ENCODE measurements at places on chromosomes 16 and 17.
A peak's percentile ranks its signal among the peaks of the same experiment; 100 is the strongest.

- DNase-seq, result no peak
These were observed 16.4 kb upstream of the SEC14L1 start for GRCh38 chr17:77124192-77124889.

DNA sequence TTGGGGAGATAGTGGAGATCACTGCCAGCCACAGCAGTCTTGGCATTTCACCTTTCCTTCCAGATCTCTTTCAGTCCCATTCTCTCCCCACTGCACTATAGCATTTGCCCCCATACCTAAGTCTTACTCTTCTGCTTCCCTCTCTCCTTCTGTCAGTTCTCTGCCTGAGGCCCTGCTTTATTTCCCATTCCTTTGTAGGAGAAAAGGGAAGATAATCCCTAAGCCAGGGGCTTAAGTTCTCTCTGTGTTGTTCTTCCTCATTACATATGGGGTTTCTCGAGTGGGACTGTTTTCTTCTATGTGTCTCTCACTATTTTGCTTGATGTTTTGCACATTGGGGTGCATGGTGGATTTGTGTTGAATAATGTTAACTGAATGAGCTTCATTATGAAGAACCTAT is 6.4 kb downstream of the KDM6B start:
- no peak for DNase-seq

- no peak for DNase-seq
These were observed 25.4 kb upstream of the WSB1 start for GRCh38 chr17:27268394-27269085.

- no peak for DNase-seq
These were observed 16.2 kb downstream of the SMTNL2 start for GRCh38 chr17:4600563-4600962.

GRCh38 chr17:59839651-59840328 is 53.0 kb downstream of the TUBD1 start:
- DNase-seq, result no peak

- no peak for DNase-seq
These were observed 398.8 kb downstream of the HS3ST3B1 start for GRCh38 chr17:14699574-14700185.

- DNase-seq, result peak; percentile 82
These were observed 14.2 kb upstream of the RHBDF2 start for GRCh38 chr17:76515274-76515949.

- no peak for DNase-seq
These were observed 69.9 kb downstream of the RPTOR start for GRCh38 chr17:80614332-80615047.

DNA sequence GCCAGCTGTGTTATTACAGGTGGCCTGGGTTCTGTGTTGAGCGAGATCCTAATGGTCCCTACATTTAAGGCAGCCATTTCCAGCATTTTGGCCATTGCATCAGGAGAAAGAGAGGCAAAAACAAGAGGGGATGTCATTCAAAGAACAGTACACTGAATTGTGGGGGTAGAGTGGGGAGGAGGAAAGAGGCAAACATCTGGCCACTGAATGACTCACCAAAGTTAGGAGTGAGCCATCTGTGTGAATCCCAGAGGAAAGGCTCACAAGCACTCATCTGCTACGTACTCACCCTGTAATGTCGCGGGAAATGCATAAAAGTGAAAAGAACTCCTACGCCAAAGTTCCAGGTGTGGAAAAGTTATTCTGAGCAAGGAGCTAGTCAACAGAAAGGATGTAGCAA is 16.7 kb downstream of the KRABD2 start:
- no peak for DNase-seq

GRCh38 chr16:53792161-53792951 is 88.4 kb downstream of the FTO start:
- no peak for DNase-seq

- no peak for DNase-seq
These were observed 1.0 kb downstream of the ORAI3 start for GRCh38 chr16:30949650-30950515.

DNA sequence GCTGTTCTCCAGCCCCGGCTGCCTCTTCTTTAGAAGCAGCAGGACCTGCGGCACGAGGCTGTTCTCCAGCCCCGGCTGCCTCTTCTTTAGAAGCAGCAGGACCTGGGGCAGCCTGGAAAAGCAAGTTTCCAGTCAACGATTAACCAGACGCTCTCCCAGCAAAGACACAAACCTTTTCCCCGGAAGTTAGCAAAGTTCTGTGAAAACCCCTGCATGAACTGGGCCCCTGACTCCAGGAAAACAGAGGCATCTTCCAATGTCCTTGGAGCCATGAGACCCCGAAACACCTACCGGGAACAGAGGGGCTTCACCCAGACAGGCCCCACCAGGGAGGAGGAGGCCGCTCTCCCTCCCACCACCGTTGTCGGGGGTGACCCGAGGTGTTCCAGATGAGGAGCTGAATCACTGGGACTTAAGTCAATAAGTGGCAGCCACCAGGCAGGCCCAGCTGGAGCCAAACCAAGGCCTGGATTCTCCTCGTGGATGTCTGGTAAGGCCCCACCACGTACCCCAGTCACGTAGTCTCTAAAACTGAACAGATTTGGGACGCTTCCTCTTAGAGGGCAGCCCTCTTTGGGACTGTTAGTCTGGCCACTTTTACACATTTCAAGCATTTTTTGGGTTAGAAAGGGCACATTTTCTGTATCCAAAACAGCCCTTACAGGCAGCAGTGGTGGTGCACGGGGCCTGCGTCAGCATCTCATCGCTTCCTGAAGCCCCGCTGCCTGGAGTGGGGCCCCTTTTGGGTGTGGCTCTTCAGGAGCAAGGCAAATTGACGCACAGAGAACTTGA is at the start of gene RPH3AL:
RPH3AL (minus strand) TSS at position 387 of the 792 bp plus-strand sequence. CDS start 25,264 bp downstream, outside the sequence.
- no peak for DNase-seq

GRCh38 chr16:57128771-57129389 is 36.5 kb downstream of the CPNE2 start:
- DNase-seq, result peak; percentile 26

DNA sequence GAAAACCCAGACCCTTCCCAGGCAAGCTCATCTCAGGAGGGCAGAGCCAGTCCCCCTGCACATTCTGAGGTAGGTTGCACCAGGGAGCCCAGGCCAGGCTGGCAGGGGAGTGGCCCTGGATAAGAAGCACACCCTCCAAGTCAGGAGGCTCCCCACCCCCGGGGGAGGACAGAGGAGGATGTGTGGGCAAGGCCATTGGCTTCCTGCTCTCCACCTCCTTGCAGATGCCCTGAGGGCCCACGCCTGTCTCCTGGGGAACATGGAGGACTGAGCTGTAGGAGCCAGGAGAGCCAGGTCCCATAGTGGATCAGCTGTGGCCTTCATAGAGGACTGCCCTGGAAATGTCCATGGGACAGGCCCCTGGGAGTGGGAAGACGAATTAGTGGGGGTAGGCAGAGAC is 126.7 kb downstream of the IRF8 start:
- DNase-seq, result no peak

- DNase-seq, result no peak
These were observed 17.8 kb downstream of the SPECC1 start for GRCh38 chr17:20026960-20027359.

GRCh38 chr17:55174133-55174532 is 90.6 kb upstream of the HLF start:
- no peak for DNase-seq

DNA sequence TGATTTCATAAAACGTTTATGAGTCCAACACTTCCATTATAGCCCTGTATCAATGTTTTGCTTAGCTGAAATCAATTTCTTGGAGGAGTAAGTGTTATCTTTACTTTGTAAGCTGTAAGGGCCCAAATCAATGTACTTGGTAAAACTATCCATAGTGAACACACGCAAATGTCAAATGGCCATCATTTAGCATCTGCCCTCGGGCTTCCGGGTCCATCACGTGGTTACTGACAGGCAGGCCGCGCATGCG is 687 bp upstream of the NARF start:
- no peak for DNase-seq

DNA sequence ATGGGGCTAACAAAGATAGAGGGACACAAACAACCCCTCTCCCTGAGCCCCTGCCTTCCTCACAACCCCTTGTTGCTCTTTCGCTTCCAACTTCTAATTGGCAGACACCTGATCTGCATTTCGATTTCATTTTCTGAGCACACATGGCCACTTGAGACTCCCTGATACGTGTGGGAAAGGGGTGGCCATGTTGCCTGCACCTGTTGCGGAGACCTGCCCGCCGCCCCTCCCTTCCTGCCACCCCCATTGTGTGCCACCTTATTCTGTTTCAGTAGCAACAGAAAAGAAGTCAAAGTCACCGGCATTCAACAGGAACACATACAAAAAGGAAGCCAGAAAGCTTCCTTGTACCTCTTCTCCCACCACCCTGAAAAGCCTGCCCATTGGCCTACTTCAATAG is 254.7 kb upstream of the SOX9 start:
- no peak for DNase-seq

GRCh38 chr16:17387256-17387655 is 83.5 kb downstream of the XYLT1 start:
- no peak for DNase-seq

DNA sequence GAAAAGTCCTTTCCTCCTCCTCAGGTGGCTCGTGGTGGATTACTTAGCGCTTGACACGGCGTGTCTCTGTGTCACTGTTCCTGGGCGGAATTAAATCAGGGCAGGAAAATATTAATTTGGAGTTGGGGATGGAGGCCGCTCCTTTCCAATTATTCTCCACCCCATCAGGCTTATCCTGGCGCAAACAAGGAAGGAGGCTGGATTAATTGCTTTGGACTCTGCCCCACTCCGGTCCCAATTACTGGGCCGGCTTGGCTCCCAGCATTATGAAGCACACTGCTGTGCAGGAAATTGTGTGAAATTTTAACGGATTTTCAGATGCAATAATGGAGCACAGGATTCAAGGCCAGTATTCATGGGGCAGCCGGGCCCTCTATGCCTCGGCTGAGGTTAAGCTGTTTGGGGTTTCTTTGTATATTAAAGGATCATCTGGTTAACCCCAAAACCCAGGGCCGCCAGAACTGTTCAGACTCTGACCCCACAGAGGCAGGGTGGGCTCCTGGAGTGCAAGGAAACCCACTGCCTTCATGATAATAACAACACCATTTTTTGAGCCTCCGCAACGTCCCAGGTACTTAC is 87.8 kb downstream of the MRM1 start:
- no peak for DNase-seq

DNA sequence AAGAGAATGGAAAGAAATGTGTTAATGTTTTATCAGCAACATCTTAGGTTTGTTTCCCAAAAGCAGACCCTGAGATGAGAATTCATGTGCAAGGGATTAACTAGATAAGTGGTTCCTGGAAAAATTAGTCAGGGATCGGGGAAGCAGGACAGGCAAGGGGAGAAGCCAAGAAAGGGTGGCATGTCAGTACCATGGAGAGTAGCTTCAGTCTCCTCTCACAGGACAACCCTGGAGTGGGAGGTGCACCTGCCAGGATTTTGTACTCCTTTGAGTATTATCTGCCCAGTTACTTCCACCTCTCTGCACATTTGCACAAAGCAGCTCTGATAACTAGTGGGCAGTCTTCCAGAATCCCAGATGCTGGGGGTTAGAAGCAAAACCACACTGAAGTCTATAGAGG is 117.0 kb downstream of the RGS9 start:
- no peak for DNase-seq

DNA sequence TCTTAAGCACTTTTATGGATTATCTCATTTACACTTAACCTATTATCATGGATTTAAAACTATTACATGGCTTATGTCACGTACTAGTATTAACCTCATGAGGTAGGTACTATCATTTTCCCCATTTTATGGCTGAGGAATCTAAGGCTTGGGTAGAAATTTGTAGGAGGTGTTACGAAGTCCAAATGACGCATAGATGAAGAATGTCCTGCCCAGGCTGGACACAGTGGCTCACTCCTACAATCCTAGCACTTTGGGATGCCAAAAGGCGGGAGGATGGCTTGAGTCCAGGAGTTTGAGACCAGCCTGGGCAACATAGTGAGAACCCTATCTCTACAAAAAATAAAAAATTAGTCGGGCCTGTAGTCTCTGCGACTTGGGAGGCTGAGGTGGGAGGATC is 4.8 kb upstream of the C1QL1 start:
- DNase-seq, result no peak

- no peak for DNase-seq
These were observed 53.4 kb downstream of the BRIP1 start for GRCh38 chr17:61809816-61810392.

- DNase-seq, result peak; percentile 99
These were observed at the start of the genes GLYR1 and UBN1 for GRCh38 chr16:4846901-4847773. Gene GLYR1, minus strand, starts transcription at chr16:4847288. Its CDS starts 23 bp downstream, at chr16:4847265. Gene UBN1, plus strand, starts transcription at chr16:4847481. Its CDS starts 5,437 bp downstream, at chr16:4852918.

DNA sequence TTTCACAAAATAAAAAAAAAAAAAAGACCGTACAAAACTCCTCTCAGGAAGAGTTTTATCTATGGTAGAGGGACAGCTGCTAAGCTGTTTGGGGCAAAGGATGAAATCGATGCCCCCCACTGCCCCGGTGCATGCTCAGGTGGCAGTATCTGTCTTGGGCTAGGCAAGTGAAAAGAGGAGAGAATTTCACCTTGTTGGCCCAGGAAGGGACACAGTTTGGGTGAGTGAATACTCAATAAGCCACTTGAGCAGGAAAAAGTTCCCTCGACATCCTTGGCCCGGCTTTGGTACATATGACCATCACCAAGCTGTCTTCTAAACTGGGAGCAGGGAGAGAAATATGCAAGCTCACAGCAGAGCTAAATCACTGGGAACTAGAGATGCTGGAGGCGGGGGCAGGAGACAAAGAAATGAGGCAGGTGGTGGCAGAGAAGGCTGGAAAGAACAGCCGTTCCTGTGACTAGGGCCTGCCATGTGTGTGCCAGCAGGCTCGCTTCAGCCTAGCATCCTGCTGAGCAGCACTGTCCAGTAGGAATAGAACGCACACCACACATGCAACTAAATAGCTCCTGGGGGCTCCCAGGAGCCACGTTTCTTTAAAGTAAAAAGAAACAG is 8.2 kb upstream of the EIF1 start:
- no peak for DNase-seq

- DNase-seq, result no peak
These were observed 13.5 kb upstream of the DYNLRB2 start for GRCh38 chr16:80527297-80527696.

DNA sequence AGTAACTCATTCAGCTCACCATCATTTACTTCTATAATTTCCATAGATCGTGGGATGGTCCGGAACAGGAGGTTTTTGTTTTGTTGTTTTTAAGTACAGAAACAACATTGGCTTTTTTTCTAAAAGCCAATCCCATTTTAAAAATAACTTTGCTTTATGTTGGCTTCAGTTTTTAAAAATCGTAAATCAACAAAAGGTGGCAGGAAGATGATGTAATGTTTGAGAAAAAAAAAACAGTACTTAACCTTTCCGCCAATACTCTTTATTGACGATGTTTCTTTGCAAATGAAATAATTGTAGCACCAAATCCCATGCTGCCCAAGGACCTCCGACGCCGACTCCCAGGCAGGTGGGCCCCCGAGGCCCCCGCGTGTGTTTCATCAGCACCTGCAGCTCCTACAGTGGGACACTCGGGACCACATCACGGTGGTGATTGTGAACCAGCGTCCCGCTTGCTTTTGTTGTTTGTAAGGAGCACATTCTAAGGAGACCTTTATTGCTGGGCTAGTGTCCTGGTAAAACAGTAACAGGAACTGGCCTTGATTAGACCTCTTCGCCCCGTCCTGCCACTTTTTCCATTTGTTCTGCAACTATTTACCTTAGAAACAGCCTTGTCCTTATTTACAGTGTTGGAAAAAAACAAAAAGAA is 140.2 kb upstream of the CHMP6 start:
- no peak for DNase-seq

GRCh38 chr16:11006656-11007055 is 62.3 kb downstream of the CLEC16A start:
- no peak for DNase-seq

Measured in effector memory CD4-positive, alpha-beta T cell (primary cell).